Activated T-cell treated with anti-CD3 and anti-CD28 coated beads for 1 hour (primary cell): ENCODE measurements at places on chromosomes 12 and 14.

DNA sequence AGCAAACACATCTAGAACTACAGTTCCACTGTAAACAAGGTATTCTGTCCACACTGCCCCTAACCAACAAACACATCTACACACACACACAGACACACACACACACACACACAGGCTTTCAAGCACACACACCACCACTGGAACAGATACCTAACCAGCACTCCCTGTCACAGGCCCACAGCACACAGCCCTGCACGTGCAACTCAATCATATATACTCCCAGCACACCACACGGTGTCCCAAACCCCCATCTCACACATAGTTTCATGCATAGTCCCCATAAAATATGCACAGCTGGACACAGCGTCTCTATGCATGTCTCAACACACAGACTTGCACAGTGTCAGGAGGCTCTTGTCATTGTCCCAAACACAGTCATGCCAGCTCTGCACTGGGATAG lies 27.6 kb downstream of the KRT8 start:
- DNase-seq = no peak

DNA sequence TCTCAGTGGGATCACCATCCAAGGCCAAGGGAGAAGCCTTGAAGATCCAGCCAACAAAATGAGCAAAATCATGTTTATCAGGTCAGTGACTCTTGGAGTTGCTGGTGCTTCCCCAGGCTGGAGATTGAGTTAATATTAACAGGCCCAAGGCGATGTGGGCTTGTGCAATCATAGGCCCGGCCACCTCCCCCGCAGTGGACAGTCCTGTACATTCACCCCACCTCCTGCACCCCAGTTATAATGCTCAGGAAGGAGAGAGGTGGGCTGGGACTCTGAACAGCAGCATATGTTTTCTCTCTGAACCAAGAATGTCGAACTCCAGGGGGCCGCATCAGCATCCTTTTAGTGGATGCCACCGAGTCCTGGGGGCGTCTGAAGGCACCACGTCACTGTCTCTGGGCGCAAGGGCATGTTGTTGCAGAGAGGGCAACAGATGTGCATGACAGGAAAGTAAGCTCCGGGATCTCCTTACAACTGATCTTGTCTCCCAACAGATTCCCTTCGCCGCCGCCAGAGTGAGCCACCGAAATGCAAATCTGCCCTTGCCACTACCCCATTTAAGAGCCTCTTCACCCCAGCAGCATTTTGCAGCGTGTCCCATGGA lies 32.2 kb upstream of the SERPINA6 start:
- DNase-seq = no peak

- no peak for DNase-seq
These were observed 32.6 kb downstream of the SLC35F4 start for GRCh38 chr14:57833323-57833722.

DNA sequence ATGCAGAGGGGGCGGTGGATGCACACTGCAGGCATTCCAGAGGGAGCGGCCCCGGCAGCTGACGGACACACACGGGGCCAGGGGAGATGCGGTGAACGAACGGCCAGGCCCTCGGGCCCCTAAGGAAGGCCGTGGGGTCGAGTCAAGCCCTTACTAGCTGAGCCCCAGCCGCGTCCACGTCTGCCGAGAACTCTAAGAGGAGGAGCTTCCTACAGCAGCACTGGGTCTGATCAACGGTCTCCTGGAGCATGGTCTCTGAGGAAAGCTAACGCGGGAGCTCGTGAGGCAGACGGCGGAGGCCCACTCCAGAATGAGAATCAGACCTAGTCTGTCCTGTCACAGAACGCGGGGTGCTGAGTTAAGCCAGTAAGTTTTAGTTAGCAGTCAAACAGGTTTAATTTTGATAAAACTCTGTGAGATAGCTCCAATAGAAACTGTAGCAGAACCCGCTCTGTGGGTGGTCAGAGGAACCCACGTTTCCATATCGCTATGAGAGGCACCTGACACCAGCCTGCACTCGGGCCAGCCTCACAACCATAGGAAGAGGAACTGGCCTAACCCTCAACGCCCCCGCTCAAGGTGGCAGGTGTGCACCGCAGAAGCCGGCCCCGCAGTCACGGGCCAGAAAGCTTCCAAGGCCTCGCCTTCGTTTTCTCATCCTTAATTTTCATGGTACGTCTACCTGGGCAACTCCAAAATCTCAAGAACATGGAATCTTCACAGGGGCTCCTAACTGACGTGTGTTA lies 55.5 kb downstream of the CDC42BPB start:
- DNase-seq = no peak

DNA sequence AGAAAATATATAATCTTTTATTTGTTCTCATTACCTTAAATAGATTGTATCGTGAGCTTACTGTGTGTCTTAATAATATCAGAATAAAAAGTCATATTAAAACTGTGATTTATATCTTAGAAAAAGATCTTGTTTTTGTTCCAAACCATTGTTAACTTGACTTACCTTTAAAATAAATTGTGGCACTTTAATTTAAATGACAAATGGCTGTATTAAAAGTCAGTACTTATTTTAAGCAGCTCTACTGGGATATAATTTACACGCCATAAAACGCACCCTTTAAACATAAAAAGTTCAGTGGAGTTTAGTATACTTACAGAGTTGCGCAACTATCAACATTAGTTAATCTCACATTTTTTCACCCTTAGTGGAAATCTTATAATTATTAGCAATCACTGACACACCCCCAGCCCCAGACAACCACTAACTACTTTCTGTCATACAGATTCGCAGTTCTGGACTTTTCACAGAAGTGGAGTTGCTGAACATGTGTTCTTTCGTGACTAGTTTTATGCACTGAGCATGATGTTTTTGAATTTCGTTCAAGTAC lies 311.7 kb downstream of the ACSS3 start:
- no peak for DNase-seq

DNA sequence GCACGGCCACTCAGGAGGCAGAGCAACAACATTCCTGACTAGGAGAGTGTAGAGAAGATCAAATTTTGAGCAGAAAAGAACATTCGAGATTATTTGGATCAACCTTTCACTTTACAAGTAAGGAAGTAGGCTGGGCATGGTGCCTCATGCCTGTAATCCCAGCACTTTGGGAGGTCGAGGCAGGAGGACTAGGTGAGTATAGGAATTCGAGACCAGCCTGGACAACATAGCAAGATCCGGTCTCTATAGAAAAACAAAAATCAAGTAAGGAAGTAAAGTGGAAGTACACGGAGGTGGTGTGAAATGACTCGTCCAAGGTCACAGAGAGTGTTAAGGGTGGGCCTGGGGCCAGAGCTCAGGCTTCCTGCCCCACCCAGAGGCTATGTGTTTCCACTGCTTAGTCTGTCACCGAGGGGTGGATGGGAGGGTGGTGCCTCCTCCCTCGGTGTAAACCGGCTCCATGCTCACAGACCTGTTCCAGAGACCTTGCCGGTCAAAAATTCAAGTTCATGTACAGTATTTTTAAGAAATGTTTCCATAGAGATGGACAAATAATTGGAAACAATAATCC lies 51.9 kb downstream of the MAP1LC3B2 start:
- no peak for DNase-seq

DNA sequence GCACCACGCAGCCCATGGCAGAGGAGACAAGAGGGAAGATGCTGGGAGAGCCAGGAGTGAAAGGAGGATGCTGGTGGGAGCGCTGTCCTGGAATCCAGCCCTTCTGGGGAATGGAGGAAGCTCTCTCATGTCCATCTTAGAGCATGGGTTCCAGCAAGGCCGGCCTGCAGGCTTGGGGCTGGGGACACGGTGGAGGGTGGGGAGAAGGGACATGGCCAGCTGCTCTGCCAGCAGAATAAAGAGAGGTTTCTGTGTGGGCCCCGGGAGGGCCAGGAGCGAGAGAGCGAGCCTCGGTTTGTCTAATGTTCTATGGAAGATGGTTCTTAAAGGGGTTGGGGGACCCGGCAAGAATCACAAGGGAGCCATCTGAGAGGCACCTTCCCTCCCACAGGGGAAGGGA lies 60.2 kb downstream of the RIMBP2 start:
- DNase-seq = no peak

- DNase-seq = no peak
These were observed 47.5 kb downstream of the PRMT8 start for GRCh38 chr12:3538466-3539030.

DNA sequence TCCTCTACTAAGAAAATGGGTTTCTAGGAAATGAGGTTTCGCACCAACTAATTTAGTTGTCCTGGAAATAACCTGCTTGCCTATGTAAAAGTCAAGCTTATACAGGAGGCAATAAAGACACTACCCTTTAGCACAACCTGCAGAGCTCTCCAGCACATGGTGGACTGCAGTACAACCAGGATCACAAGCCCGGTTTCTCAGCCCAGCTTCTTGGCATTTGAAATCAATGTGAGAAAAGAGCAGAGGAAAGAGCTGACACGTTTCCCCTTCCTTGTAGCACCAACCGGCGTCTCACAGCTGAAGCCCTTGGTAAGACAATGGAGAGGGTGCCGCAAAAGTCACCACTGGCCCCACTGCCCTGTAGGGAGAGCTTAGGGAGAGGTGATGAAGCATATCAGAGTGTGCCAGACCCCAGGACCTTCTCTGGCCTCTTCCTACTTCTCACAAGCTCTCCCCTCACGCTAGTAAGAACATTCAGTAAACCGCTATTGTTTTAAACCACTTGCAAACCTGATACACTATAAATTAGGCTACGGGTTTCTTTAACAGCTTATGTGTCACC lies 8.6 kb downstream of the SPTLC2 start:
- DNase-seq = no peak

DNA sequence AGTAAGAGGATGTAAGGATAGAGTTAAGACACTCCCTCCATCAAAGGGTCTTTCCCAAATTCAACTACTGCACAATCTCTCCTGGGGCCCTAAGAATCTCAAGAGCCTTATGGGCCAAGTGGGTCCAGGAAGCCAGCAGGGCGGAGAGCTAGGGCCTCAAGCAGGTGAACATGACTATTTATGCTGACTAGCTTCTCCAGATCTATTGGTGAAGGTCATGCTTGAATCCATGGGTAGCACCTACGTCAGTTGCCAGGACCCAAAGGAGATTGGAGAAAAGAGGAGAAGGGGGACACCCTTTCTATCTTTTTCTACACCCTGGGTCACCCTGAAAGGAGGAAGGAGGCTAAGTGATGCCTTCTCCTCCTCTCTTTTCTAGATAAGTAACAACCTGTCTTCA lies 534.2 kb upstream of the MIS18BP1 start:
- no peak for DNase-seq

- no peak for DNase-seq
These were observed 69.3 kb upstream of the KCNJ8 start for GRCh38 chr12:21843795-21844194.

DNA sequence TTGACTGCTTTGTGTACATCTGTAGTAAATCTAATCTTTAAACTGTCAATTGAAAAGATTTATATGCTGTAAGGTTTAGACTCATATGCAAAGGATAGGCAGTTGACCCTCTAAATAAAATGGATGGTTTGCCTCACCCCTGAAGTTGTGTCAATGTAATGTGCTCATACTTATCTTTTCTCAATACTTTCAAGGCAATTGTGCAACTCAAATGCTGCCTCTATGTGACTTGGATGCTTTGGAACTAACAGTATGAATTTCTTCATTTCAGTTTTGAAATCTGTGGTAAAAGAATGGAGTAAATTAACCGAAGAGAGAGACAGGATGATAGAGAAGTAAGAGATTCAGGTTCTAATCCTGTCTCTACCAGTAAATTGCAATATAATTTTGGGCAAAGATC lies 9.7 kb downstream of the PDE6H start:
- DNase-seq = no peak

GRCh38 chr12:121001060-121001459 lies 15.2 kb downstream of the C12orf43 start:
- no peak for DNase-seq

- no peak for DNase-seq
These were observed 30.7 kb upstream of the HDAC7 start for GRCh38 chr12:47850153-47851084.
